Activated CD4-positive, alpha-beta T cell treated with anti-CD3 and anti-CD28 coated beads for 4 hours (primary cell): ENCODE measurements at places on chromosomes 16 and 17.

DNA sequence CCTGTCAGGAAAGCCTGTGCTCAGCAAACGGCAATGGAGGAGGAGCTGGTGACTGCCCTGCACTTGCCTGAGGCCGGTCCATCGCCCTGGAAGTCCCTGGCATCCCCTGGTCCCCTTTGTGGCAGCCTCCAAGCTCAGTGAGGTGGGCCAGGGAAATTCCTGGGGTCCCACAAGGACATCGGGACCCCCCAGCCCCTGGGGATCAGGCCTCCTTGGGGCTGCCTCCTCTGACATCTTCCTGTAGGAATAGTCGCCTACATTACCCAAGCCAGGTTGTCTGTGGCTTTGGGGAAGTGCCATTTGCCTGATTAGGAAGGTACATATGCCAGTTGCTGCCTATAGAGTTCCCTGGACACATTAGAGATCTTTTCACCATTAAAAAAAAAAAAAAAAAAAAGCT, 7.1 kb upstream of the KRT9 start:
- DNase-seq = no peak

GRCh38 chr17:81419319-81419885, 24.1 kb downstream of the BAHCC1 start:
- no peak for DNase-seq

DNA sequence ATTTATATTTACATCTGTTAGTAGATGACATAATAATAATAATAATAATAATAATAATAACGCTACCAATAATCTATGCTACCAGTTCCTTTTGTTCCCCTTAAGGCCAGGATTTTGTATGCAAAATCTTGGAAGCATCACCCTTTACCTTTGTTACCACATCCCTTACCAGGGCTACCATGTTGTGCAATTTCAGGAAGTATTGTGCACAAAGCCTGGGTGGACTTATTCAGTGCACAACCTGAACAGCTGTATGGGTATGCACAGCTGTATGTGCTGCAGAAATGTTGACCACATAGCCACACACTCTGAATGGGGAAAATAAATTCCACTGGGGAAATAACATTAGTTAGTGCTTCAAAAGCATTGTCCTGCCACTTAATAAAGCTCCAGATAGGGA, 19.9 kb upstream of the CALB2 start:
- DNase-seq = no peak

GRCh38 chr16:817001-817906, 16.7 kb upstream of the GNG13 start:
- no peak for DNase-seq

- DNase-seq = no peak
These were observed 106.3 kb downstream of the PRKCB start for GRCh38 chr16:23941963-23942564.

DNA sequence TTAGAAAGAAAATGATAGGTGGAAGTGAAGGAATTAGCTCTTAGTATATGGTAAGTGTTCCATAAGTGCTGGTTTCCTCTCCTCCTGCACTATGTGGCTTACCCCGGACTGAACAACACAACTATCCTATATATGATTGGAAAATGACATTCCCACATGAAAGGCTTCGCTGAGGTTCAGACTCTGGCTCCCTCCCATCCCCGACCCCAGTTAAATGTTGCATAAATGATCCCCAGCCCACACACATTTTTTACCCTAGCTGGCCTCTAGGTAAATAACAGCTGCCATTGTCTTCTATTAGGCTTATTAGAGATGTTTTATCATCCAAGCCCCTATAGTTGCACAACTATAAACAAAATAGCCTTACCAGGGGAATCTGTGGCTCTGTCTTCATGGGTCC, 495.6 kb upstream of the CDH11 start:
- DNase-seq = no peak

GRCh38 chr17:54813896-54814295, 86.8 kb upstream of the TOM1L1 start:
- no peak for DNase-seq

DNA sequence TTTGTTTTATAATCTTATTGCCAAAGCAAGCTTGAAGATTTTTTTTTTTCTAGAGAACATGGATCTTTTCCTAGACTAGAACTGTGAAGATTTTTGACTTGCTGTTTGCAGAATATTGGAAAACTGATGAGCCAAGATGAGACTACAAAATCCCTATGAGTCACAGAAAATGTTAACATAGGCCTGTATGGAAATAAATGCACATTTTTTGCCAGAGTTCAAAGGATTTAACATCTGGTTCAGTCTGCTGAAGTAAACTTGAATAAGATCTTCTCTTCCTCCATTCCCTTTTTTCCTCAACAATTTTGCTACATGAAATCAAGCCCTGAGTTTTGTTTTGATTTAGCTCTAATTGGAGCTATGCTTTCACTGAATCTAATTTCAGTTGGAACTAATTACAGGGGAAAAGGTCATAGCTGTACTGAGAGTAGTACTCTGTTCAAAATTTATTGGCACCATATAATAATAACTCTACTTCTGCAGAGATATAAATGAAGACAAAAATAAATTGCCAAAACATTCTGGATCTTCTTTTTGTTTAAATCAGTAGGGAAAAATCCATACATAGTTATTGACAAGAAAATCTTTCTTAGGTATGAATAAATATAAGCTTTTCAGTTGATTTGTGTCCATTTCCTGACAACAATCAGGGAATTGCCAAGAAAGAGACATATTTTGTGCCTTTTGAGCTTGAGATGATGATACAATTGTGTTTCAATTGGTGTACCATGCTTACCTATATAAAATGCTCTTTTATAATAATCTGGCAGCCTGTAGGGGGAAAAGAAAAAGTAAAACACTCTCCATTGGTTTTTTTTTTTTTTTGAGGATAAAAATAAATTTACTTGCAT, 387.5 kb upstream of the GOT2 start:
- DNase-seq = no peak

DNA sequence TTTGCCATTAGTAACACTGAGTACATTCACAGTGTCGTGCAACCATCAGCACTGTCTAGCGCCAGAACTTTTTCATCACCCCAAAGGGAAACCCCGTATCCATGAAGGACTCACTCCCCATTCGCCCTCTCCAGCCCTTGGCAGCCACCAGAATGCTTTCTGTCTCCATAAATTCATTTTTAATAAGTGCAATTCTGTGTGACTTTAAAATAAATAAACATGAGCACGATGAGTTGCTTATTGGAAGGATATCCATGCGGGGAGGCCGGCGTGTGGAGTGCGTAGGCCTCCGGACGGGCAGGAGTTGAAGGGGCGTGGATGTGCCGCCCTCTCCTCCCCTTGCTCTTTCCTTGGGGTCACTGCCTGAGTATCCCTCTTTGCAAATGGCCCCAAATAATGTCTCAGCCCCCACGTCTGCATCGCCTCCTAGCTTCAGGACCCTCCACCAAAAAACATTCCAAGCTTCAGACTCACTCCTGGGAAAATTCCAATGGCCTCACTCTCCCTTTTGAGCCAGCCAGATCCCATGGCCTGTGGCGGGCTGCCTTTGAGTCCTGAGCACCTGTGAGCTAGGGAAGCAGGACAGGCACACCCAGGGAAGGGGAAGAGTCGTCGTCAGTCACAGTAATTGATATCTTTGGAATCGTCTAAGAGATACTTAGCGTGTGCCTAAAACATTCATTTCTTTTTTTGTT, 306.3 kb downstream of the SEC14L1 start:
- no peak for DNase-seq

GRCh38 chr17:39001703-39002637, 34.8 kb upstream of the FBXO47 start:
- DNase-seq = no peak

GRCh38 chr17:20010936-20011335, 1.8 kb downstream of the SPECC1 start:
- no peak for DNase-seq

- DNase-seq = no peak
These were observed 1.1 kb upstream of the FASN start for GRCh38 chr17:82098939-82099763.

DNA sequence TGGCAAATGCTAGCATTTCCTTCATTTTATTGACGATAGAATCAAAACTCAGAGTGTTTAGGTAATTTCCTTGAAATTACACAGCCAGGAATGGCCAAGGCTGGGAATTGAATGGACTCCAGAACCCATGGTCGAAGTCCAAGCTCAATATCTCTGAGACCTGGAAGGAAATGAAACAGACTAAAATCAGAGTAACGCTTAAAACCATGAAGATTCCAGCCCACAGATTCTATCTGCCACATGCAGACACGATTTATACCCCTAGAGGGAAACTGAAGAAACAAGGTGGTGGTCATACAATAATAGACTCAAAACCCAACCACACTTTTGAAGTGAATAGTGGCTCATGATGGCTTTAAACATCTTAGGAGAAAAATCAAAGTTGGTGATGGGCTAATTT, 95.6 kb downstream of the PRKCA start:
- no peak for DNase-seq

GRCh38 chr17:75830164-75831031, 13.8 kb downstream of the UNC13D start:
- DNase-seq = no peak

GRCh38 chr16:55760310-55761001, 72.4 kb downstream of the CES1 start:
- DNase-seq = no peak

GRCh38 chr16:85616607-85617321, 3.6 kb downstream of the GSE1 start:
- no peak for DNase-seq

DNA sequence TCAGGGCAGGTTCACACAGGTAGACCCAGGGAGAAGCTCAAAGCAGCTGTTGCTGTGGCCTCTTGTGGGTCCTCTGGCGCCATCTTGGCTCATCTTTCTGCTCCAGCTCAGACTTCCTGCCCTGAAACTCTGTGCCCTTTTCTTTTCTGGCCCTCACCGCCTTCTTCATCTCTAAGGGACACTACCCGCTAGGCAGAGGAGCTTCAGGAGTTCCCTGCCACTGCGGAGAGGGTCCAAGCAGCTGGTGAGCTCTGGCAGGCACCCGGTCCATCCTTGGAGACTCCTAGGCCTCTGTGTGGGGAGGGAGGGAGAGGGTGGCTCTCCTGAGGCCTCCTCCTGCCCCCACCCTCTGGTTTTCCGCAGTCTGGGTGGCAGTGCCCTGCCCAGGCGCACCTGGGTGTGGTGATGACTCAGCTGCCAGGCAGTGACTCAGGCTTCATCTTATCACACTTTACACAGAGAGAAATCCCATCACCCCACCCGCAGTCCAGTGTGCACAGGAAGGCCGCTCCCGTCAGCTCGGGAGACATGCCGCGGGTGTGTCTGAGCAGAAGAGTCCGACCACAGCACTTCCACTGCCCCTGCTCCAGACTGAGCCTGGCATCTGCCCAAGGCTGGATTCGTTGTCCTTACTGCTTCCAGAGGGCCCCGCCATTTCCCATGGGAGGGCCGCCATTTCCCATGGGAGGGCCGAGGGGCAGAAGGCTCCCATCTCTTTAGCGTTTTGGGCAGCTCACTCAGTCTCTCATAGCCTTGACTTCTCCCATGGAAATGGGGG, 7.3 kb downstream of the NT5C start:
- peak; percentile 76 for DNase-seq

GRCh38 chr16:27795992-27796614, 246.2 kb downstream of the KATNIP start:
- DNase-seq = peak; percentile 5

DNA sequence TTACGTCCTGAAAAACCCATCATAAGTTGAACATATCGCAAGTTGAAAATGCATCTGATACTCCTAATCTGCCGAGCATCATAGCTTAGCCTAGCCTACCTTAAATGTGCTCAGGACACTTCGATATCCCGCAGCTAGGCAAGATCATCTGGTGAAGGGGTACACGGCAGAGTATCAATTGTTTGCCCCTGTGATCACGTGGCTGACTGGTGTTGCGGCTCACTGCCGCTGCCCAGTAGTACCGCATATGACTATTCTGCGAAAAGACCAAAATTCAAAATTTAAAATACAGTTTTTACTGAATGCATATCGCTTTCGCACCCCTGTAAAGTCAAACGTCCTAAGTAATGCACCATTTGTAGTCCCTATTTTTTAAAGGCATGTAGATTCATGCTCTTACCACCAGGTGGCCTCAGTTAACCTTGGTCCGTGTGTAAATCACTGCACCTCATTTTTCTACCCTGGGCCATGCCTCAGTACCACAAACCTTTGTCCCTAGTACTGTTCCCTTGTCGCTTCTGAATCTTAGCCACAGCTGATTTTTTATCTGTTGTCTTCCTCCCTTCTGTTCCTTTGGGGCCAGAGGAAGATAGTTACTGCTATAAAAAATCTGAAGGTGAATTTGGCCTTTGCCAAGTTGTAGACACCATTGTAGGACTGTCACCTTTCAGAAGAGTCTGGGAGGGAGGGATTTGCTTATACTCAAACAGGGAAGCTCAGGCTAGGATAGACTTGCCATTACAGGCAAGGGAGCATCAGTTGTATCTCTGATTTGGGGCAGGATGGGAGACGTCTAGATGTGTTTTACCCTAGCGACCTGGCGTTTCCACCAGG, 34.4 kb downstream of the WWP2 start:
- peak; percentile 4 for DNase-seq

DNA sequence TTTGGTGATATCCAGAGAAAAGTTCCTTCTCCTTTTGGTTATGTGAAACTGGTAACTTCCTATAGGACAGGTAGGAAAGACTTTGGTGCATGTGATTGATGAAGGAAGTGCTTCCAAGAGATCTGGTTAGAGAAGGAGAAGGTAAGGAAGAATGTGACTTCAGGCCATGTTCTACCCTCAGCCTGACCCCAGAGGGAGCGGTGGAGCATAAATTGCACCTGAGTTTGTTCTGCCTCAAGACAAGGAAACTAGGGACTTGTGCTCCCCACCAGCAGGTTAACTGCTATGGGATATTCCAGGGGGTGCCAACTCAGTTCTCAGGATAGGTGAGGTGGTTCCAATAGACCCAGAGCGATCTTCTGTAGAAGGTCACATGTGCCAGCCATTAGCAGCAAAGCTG, 299.3 kb upstream of the XYLT1 start:
- no peak for DNase-seq

DNA sequence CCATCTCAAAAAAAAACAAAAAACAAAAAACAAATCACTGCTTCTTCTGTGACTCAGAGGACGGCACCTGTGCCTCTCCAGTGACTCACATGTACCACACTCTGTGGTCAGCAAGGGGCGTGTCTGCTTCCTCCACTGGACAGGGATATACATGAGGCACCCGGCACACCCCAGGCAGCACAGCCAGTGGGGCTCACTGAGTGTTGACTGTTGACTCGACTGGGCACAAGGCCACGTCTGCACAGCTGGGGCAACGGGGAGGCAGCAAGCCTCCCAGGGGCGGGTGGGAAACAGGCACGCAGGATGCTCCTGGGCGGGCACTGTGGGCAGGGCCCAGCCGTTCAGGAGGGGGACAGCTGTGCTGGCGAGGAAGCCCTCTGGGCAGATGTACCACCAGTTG, 64.1 kb downstream of the TIMM22 start:
- DNase-seq = no peak
